H54 (cell line): ENCODE measurements at places on chromosomes 3 and 15.

GRCh38 chr15:65887565-65887964 is 18.3 kb downstream of the RAB11A start:
- no peak for DNase-seq

DNA sequence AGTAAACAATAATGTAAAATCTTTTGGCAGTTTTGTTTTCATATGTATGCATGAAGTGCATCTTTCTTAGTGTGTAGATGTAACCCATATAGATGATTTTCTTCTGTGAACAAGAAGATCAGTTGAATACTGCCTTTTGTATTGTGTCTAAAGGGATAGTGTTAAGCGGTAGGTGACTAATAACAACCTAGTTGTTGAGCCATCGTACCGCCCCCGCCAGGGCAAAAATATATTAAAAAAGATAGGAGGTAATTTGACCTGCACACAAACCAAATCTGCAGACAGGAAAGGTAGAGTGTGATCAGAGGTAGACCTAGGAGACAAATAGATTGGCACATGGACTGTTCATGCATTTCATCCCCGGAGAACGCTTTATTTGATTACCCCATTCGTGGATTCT is 3.3 kb upstream of the GMNC start:
- DNase-seq: no peak

GRCh38 chr3:53230789-53231188 is 25.0 kb downstream of the TKT start:
- no peak for DNase-seq

GRCh38 chr3:58531956-58532355 is 5.0 kb downstream of the ACOX2 start:
- peak; percentile 40 for DNase-seq

- no peak for DNase-seq
Measured at GRCh38 chr15:68464448-68465090, 32.6 kb upstream of the ITGA11 start.

DNA sequence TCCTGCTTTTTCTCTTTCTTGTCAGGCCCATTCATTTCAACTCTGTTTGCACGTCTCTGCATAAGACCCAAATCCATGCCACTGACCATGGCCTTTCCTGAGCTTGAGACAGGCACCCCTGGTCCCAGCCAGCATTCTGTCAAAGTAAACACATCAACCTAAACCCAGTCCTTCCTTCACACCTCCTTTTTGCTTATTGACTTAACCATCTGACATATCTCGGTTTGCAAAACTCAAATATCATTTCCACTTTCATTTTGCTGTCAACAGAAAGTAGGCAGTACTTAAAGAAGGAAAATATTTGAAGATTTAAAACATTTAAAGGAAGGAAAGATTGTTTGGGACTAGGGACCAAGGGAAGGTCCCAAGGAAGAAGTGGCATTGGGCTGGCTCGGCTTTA is 48.2 kb upstream of the KBTBD8 start:
- DNase-seq: no peak

DNA sequence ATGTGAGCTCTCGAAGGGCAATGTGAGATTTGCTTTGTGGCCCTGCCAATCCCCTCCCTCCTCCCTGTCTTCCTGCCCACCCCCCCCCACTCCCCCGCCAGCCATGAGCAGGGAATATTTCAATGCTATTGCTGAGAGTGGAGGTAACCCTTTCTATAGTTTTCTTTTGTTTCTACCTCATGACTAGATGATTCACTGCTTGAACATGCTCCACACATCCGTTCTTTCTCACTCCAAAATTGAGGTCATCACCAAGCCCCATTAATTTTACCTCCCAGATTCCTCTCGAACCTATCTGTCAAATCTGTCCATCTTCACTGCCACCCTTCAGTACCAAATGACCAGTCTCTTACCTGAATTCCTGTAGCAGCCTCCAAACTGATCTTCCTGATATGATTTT is 12.2 kb downstream of the ZNF774 start:
- DNase-seq: peak; percentile 34

DNA sequence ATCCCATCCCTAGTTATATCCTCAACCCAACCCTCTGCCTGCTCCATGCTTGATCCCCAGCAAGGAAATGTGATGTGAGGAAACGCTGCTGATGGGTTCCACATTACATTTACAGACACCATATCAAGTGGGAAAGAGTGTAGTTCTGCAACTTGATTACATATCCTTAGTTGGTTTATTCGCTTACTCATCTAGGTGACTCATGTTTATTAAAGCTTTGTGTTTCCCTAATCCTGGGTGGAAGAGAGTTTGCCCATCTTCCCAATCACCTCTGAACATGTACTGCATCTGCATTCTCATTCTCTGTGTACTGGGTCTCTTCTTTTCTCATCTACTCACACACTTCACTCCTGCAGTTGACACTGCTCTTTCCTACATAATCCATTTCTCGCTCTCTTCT is 91.7 kb upstream of the PDZRN3 start:
- DNase-seq: peak; percentile 11

- DNase-seq: no peak
Measured at GRCh38 chr15:68256675-68257450, 20.7 kb upstream of the FEM1B start.

DNA sequence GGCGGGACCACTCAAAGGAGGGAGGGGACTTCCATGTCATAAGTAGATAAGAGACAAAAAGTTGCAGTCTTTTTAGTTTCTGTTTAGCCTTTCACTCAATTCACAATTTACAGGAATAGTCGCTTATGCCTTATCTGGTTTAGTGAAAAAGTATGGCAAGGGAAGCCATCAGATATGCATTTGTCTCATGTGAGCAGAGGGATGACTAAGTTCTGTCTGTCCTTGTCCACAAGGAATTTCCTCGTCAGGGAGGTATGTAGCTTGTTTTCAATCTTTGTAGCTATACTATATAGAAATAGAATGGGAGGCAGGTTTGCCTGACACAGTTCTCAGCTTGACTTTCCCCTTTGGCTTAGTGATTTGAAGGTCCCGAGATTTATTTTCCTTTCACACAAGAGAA is 882.8 kb downstream of the NAALADL2 start:
- DNase-seq: no peak

- DNase-seq: no peak
Measured at GRCh38 chr3:119933207-119933606, 151.3 kb downstream of the NR1I2 start.
